ENCODE measurements at places on chromosomes 6 and 20. TPM values are rescaled to one million over a fixed set of nuclear protein-coding genes. Genes with fewer than 3 reads are reported as not detected.

DNA sequence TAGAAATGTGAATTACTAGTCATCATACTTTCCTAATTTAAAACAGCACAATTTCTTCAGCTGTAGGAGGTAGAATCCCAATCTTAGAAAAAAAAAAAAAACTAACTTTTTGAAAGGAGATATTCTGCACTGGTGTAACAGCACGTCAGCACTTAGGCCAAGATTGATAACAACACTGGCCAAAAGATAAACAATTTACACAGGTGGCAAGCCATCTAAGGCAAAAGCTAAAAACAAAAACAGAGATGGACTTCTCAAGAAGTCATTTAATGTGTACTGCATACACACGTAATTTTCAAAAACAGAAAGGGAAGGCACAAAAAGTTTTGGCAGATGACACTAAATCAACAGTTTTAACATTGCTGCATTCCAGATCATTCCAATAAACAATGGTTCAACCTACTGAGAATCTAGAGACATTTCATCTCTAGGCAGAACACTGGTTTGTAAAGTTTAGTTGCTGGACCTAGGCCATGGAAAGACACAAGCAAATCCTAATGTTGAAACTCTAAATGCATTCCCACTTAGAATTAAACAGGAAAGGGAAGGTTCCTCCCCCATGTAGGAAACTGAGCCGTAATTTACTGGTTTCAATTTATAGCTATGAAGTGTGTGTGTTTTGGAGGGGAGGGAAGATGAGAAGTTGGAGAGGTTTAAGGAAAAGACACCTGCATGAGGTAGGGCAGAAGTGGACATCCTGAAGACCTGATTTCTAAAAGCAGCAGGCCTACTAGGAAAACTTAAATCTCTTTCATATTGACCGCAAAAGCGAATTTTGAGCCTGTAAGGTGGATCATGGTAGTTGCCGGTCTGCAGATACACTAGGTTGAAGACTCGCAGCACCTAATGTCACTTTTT is 1.3 kb downstream of the GCLC start:
- no peak for DNase-seq

- DNase-seq = no peak
Measured at GRCh38 chr20:39829661-39830060, 859.4 kb downstream of the MAFB start.

GRCh38 chr6:75893776-75894152 is 144.7 kb downstream of the MYO6 start:
- DNase-seq = peak; percentile 5

Gene TMEM170B
- 15.0 TPM for total RNA-seq

Gene FLRT3
- total RNA-seq = 0.69 TPM

Gene DCBLD1
- total RNA-seq = 5.6 TPM

Gene DDO
- total RNA-seq = 0.89 TPM

DNA sequence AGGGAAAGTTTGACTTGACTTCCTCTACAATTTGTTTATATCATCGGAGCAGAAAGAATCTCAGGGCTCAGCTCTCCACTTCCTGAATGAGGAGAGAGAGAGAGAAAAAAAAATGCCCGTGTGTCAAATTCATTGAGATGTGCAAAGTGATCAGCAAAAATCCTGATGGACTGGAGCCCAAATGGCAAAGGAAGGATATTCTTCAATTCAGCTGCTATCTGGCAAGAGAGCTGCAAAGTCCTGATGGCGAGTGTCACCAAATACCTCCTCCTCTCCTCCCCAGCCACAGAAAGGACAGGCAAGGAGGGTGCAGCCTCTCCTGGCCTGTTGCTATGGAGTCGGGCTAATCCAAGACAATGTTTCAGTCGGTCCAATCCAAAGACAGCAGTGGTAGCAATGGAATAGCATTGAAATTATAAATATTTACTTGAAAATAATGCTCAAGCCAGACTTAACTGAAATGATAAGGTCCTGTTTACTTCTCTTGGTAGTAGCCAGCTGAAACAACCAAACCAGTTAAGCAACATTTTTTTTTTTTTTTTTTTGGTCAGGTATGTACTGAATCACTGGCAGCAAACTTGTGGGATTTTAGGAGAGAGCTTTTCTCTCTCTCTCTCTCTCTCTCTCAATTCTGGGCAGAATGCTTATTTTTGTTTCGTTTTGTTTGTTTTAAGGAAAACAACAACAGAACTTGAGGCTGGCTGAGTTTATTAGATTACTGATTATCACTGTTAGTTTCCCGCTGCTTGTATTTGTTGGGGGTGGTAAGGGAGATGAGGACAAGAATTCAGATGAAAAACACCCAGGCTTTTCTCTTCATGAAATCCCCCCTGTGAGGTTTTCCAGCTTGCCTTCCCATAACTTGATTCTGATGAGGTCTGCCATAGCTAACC is 204.2 kb downstream of the BCAS1 start:
- DNase-seq = peak; percentile 27

DNA sequence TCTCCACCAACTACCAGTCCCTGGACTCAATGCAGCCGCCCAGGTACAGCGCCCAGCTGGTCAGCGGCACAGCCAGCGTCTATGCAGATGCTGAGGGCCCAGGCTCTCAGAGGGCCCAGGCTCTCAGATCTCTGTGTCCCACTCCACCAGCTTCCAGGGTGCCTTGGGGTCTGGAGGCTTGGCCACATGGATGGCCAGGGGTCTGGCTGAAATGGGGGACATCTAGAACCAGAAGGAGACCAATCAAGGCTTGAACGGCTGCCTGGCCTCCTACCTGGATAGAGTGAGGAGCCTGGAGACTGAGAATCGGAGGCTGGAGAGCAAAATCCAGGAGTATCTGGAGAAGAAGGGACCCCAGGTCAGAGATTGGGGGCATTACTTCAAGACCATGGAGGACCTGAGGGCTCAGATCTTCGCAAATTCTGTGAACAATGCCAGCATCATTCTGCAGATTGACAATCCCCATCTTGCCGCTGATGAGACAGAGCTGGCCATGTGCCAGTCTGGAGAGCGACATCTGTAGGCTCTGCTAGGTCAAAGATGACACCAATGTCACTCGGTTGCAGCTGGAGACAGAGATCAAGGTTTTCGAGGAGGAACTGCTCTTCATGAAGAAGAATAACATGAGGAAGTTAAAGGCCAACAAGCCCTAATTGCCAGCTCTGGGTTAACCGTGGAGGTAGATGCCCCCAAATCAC is 44.1 kb upstream of the GRM4 start:
- DNase-seq = no peak

Gene CBLN4
- not detected for total RNA-seq

GRCh38 chr6:116949964-116950363 is 72.9 kb downstream of the RFX6 start:
- no peak for DNase-seq
